RPMI7951 (cell line): ENCODE measurements at places on chromosomes 7 and 10.

- DNase-seq, result peak; percentile 17
These were observed 22.8 kb upstream of the ANKRD2 start for GRCh38 chr10:97549587-97550322.

DNA sequence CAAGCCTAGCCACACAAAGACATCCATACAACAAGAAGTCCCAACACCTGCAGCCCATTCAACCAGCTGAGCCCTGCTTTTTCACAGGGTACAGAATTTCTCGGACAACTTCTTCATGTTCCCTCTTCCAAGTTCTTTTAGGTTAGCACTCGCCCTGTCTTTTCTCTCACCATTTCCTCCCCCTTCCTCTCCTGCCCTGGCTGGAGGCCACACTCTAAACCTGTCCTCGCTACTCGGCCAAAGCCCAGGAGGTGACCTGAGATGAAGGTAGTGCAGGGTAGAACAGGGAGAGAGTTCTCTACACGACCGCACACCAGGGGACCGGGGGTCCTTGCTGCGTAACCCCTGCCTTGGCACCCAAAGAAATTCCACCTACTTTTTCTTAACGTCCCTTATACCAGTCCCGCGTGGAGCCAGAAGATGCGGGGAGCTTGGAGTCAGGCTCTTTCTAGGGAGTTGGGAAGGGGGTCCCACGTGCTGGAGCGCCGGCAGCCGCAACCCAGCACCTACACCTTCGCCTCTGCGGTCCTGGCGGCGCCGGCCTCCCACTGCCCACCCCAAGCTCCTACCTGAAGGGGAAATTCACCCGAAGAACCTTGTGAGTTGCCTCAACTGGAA lies 16.0 kb upstream of the DLX6 start:
- DNase-seq, result no peak

GRCh38 chr7:154777908-154778307 lies 225.0 kb downstream of the PAXIP1 start:
- no peak for DNase-seq

- DNase-seq, result no peak
These were observed 116.4 kb upstream of the TCERG1L start for GRCh38 chr10:131427901-131428300.

DNA sequence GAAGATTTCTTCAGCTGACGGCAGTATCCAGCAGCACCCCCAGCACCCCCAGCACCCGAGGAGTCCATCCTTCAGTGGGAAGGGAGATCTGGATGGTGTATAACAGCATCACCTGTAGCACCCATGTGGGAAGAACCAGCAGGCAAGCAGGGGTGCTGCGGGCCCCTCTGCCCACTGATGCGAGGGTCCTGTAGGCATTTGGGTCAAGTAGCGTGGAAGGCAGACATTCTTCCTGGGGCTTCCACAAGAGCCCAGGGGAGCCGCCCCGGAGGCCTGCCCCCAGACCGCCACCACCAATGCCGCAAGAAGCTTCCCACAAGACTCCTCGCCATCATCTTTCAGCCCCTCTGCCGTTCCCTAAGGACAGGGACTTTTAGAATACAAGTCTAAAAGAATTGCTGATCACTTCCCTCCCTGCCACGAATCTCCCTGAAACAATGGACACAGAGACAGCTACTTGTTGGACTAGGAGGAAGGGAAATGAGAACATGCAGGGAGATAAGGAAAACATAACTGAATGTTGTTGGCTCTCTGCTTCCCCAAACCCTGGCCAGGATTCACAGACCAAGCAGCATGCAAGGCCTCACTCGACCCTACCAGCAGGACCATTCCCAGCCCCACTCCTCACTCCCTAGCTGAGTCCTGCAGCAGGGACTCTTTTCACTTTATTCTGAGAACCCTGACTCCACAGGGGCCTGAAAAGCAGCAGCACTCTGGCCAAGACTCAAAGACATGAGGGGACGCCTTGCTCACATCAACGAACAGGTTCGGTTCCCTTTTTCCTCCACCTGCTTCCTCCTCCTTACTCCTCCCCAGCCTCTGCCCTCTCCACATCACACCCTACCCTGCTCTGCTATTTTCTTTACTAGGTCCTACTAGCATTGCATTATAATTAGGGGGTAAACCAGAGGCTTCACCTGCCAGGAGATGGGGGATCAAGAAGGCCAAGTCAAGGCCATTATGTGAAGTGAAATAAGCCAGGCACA lies 164.5 kb downstream of the HERPUD2 start:
- DNase-seq, result no peak

DNA sequence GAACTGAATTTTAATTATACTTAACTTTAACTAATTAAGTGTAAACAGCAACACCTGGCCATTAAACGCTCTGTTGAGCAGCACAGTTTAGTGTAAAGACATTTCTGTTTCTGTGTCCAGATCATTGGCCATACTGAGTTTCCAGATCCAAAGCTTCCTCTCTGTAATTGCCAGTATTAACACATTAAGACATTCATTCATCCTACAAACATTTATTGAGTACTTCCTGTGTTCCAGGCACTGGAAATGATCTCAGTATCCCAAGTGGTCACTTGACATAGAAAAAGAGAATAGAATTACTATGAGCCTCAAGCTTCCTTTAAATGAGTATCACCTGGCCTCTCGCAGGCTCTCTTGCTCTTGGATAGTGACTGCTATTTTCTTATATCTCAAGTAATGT lies 618.1 kb downstream of the SORCS3 start:
- no peak for DNase-seq

DNA sequence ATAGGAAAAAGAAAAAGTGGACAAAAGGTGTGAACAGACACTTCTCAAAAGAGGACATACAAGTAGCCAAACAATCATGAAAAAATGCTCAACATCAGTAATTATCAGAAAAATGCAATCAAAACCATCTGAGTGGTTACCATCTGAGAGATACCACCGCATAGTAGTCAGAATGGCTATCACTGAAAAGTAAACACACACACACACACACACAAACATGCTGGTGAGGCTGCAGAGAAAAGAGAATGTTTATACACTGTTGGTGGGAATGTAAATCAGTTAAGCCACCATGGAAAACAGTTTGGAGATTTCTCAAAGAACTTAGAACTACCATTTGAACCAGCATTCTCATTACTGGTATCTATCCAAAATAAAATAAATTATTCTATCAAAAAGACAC lies 145.7 kb downstream of the CYP26A1 start:
- no peak for DNase-seq

- DNase-seq, result no peak
These were observed 4.1 kb upstream of the GTPBP4 start for GRCh38 chr10:983971-984655.

- no peak for DNase-seq
These were observed 134.8 kb upstream of the LAMB4 start for GRCh38 chr7:108265007-108265406.

GRCh38 chr10:112126172-112126571 lies 57.4 kb downstream of the GPAM start:
- DNase-seq, result no peak

DNA sequence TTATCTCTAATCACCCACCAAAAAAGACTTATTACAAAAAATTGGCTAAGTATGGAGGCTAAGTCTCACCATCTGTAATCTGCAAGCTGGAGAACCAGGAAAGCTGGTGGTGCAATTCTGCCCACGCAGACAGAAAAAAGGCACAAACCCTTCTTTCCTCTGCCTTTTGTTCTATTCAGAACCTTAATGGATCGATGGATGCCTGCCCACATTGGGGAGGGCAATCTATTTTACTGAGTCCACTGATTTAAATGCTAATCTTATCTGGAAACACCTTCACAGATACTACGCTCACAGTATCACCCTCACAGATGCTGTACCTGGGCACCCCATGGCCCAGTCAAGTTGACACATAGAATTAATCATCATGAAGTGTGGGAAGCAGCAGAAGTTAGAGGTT lies 10.2 kb downstream of the IGFBP3 start:
- DNase-seq, result no peak

- no peak for DNase-seq
These were observed 652.8 kb upstream of the CELF2 start for GRCh38 chr10:10364902-10365301.

DNA sequence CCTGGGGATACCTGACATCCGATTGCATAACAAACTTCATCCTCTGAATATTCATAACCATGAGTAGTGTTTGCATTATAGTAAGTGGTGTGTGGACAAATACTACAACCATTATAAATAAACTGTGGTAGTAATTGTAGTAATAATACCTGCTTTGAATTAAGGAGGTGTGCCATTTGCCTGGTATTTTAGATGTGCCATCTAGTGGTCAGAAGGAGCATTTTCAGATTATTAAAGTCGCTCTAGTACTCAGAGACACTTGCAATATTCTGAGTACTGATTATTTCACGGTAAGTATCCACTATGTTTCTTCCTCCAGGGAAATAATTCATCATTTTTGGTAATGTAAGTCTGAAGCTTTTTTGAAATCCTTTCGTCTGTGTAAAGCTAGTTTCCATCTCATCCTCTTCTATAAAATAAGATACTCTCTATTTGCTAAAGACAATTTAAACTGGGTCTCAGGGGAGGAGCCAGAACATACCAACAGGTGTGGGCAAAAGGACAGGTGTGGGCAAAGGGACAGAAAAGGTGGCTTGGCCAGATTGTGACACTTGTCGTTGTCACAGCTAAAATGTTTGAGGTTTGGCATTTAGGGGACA lies 115.3 kb upstream of the WDR11 start:
- DNase-seq, result peak; percentile 24

DNA sequence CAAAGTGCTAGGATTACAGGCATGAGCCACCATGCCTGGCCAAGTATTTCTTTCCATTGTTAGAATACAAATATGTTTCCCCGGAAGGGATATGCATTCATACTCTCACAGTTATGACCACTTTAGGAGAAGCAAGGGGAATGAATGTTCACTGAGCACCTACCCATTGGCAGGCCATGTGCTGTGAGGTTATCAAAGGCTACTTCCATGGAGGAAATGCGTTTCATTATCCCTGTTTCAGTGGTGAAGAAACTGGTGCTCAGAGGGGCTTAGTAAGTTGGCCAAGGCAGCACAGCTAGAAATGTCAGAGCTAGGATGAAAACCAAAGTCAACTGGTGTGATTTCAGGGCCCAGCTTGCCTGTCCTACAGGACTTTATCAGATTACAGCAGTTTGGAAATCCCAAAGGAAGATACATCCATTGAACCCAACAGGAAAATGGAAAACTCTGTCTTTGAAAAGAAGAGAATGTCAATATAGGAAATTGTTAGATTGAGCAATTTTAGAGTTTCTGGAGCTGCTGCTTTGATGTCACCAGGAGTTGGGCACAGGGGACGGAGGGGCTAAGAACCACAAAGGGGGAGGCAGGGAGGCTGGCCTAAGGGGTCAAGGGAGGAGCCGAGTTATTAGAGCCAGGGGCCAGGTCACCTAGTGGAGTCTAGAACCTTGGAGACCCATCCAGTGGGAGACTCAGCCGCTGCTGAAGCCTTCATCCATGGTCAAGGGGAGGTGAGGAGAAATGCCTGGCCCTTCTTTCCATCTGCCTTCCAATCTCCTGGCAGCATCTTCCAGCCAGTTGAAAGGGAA lies 319.8 kb downstream of the FRMD4A start:
- no peak for DNase-seq

DNA sequence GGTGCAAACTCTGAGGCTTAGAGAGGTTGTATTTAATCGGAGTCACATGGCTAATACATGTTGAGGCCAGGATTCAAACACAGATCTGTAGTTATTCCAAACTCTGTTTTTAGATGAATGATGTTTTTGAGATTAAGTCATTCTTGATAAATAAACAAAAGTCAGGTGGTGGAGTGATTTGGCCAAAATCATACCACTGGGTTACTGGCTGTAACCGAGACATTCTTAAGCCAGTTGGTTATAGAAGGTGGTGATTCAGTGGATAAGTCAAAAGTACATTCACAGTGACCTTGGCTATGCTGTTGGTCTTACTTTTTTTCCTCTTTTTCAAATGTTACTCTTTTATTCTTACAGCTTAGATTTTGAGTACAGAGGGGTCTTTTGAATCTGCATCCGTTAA lies 361.4 kb downstream of the KIF20B start:
- DNase-seq, result peak; percentile 31

DNA sequence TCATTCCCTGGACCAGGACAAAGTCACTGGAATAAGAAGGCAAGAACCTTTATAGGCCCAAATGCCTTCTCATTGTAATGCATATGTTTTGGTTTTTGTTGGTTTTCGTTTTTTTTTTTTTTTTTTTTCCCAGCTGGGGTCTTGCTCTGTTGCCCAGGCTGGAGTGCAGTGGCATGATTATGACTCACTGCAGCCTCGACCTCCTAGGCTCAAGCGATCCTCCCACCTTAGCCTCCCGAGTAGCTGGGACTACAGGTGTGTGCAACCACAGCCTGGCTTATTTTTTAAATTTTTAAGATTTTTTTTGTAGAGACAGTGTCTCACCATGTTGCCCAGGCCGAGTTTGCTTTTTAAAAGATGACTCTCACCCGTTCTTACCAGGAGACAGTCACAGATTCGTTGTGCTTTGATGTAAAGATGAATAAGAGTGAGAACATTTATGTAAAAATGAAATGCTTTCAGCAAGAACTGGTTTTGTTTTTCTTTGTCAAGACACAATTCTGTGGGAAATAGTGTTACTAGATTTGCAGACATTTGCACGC lies 7.6 kb downstream of the IQCE start:
- no peak for DNase-seq

- DNase-seq, result no peak
These were observed 154.3 kb downstream of the GNAT3 start for GRCh38 chr7:80357530-80357929.

DNA sequence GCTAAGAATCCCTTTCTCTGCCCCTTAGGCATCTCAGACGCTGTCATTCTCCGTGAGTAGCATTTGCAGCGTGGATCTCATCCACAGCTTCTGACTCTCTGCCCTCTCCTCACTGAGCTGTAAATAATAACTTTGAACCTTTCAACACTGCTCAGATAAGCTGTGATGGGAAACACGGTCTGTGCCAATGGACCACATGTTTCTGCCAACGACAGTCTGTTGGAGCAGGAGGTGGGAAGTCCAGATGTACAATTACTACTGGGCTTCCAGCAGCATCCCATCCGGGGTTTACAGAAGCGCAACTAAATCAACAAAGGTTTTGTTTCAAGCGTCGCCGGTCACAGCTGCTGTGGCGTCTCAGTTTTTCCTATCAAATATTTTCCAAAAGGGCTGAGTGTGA lies 1110.6 kb downstream of the TYW1 start:
- DNase-seq, result no peak
